ENCODE measurements at places on chromosomes 11 and 22.

- DNase-seq, result no peak
These were observed 335 bp downstream of the TMEM138 start for GRCh38 chr11:61362542-61362875.

- DNase-seq, result no peak
These were observed 14.8 kb downstream of the SHISA8 start for GRCh38 chr22:41899992-41900651.

- no peak for DNase-seq
These were observed 24.1 kb downstream of the NEAT1 start for GRCh38 chr11:65446446-65447277.

GRCh38 chr22:43881091-43882061 is 10.4 kb downstream of the PNPLA5 start:
- no peak for DNase-seq

DNA sequence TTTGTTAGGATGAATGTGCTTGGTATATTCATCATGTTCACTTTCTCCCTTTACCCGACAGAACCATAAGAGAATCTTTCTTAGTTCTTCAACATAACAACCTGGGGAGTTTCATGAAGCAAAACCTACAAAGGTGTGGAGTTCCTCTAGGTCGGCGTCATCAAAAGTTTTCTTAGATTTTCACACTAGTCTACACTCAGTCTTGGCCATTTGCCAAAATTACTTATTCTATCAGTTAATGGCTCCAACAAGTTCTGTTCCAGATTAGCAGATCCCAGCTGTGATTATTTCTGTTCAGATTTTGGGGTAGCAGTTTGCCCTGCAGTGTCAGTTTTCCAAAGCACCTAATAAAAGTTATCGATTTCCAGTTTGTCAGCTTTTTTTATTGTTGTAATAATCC is 935.8 kb upstream of the RAG2 start:
- no peak for DNase-seq

DNA sequence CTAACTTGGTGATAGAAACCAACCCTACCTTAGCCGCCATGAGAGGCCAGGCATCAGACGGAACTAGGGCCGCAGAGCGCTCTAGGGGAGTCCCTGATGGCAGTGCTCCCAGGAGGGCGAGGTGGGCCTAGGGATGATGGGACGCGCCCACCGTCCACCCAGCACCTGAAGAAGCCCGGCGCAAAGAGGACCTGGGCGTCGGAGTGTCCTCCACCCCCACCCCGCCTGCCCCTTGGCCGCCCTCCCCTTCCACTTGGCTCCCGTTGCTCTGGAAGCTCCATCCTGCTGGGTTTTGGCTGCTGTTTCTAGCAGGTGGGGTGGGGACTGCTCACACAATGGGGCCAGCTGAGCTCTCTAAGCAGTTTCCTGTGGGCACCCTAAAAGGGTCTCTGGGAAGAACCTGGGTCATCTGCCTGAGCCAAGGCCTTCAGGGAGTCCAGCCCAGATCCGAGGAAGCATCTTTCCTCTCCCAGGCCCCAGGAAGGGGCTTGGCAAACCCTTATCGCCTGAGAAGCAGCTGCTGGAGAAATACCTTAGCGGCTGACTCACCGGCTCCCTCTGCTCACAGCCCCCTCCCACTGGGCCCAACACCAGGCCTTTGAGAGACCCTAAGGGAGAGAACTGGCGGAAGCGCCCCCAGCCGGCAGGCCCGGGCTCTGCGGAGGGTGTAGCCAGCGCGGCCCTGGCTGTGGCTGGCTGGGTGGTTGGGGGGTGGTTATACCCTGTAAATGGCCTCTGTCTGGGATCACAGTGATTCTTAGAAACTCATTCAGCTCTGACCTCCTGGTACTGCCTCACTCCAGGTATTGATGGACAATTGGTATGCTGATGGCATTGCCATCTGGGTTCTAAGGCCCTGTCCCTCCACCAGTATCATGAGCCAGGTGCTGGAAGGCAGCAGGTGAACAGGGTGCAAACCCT is 19.3 kb downstream of the CREB3L1 start:
- DNase-seq, result no peak

DNA sequence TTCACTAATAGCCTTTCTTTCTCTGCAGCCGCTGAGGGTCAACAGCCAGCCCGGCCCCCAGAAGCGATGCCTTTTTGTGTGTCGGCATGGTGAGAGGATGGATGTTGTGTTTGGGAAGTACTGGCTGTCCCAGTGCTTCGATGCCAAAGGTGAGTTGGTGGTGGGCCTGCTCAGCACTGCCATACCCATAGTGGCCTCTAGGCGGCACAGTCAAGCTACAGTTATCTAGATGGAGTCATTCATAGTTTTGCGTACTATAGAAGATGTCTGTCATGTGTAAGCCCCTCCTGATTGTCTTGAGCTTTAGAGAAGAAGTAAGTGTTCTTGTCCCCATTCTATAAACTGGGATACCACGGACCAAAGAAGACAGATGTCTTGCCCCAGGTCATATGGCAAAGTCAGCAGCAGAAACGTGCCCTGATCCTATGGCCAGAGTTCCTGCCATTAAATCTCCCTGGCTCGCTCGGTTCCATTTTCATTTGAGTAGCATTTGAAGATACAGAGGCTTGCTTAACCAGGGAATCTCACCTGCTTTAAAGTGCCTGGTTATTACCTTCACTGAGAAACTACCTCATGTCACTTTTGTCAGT is 42.1 kb upstream of the CRTAM start:
- DNase-seq, result no peak

DNA sequence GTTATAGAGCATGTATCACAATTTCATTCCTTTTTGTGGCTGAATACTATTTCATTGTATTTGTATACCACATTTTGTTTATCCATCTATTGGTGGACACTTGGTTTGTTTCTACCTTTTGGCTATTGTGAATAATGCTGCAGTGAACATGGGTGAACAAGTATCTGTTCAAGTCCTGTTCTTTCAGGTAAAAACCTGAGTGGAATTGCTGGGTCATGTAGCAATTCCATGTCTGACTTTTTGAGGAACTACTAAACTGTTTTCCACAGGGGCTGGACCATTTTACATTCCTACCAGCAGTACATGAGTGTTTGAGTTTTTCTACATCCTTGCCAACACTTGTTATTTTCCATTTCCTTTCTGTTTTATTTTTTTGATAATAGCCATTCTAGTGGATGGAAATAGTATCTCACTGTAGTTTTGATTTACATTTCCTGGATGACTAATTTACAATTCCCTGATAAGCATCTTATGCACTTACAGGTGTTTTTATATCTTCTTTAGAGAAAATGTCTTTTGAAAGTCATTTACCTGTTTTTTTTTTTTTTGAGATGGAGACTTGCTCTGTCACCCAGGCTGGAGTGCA is 12.2 kb downstream of the CABIN1 start:
- DNase-seq, result no peak

DNA sequence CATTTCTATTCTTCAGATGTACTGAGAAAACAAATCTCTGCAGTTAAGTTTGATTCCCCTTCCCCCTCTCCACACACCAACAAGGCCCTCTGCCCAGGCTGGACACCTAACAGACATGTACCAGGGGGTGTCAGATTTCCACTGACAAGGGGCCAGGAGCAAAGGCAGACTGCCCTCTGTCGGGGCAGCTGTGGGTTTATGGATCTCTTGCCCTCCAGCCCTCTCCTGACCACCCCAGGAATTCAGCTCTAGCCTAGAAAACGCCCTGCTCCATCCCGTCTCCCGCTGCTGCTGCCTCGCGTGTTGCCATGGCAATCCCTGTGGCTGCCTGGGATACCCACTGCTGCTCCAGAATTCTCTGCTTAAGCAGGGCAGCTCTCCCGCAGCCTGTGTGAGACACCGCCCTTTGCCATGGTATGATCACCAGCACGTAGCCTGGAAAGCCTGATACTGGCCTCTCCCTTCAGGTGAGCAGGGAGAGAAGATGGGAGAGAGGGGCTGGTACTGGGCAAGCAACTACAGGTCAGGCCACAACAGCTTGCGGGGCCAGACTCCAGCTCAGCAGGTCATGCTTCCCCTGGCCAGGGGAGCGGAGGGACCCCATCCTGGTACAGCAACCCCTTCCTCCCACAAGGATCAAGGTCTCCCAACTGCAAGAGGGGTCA is 41.6 kb downstream of the BUD13 start:
- DNase-seq, result no peak

- no peak for DNase-seq
These were observed 7.3 kb upstream of the MYEOV start for GRCh38 chr11:69286374-69287371.

DNA sequence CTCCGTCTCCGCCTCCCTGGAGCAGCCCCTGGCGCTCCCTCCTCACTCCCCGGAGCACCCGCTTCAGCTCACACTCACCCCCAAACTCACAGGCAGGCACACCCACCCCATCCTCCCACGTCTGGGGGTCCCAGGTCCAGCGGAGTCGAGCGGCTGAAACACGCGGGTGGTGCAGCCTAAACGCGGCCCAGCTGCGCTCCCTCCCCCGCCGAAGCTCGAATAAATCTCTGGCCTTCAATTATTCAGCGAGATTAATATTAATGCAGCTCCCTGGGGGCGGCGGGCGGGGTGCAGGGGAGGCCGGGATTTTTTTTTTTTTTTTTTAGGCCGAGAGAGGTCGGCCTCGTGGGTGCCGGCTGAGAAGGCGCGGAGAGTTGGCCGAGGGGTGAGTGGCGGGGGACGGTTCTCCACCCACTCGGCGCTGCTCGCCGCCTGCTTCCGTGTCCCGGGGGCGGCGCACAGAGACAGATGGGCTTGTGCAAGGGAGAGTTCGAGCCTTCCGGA is 524 bp upstream of the SLC1A2 start:
- DNase-seq, result no peak

DNA sequence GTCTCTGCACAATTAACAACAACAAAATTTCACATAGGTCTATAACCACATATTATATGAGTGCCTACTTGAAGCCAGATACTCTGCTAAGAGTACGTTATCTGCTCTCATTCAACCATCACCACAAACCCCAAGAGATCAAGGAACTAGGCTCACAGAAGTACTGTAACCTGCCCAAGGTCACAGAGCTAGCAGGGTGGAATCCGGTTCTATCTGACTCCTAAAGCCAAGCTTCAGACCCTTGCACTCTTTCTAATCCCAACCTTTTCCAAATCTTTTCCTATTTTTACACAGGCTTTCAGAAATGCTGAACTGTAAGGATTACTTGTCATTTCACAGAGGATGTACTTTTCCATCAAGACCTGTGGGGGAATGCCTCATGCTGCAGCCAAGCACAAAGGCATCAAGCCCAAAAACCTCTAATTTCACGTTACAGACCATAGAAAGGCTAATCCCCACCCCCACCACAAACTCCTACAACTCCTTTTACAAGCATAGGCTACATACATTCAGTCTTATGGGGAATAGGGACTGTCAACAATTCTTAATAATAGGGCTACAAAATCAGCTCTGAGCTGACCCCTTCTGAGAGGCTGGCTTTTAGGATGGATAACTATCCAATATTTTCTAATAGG is 927 bp downstream of the PRCP start:
- no peak for DNase-seq

- DNase-seq, result no peak
These were observed 28.3 kb upstream of the MALAT1 start for GRCh38 chr11:65470433-65471049.

- DNase-seq, result no peak
These were observed 352.1 kb upstream of the NARS2 start for GRCh38 chr11:78926633-78927338.

DNA sequence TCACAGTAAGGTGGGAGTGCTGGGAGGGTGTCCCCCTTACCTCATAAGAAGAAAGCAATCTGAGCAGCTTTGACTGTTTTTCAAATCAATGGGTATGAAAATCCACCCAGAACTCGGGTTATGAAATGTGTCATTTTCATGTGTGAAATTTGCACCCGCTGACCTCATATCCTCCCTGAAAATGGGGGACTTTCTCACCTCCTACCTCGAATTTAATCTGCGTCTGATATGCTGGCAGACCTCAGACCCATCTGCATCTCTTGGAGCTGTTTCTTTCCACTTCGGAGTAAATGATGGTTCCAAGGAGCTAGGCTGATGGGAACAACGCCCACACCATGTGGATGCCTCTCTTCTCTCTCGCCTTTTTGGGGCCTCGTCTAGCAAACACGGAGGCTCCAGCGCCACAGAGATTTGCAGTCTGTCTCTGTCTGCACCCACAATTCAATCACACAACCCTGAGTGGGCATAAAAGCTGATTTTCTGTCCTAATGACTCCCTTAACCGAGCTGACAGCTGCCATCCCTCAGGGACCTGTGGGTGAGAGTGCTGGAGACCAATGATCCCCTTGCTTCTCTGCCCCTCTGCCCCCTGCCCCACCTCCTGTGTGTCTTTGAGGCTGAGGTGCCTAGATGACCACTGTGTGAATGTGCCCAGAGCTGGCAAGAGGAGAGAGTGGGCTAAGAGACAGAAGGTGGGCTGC is 71.0 kb downstream of the TRIM29 start:
- no peak for DNase-seq

DNA sequence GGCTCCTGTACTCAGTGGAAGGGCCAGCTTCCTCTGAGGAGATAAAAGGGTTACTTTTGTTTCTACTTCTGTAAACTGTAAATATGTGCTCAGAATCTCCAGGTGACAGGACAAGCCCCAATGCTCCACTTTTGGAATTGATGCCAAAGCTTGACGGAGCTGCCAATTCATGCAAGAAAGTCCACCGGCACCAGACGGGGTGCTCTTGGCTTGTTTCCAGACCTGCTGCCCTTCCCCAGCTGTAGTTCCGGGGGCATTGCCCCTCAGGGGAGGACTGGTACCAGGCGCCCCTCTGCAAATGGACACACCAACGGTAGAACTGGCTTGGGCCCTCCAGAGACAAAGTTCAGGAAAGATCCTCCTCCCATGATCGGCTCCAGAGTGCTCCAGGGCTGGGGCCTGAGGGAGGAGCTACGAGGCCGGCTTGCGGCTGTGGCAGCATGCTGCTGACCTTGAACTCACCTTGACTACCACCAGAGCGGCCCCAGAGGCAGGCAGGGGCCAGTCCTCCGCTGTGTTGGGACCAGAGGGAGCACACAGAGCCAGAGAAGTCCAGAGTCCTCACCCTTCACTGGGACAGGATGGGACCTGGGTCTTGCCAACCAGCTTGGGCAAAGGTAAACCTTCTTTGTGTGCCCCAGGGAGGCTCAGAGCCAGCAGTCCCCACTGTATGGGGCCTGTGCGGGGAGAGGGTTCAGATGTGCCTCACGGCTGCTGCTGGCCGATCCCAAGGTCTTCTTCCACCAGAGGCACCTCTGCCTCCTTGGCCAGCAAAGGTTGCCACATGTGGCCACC is 17.8 kb upstream of the OAF start:
- DNase-seq, result no peak

DNA sequence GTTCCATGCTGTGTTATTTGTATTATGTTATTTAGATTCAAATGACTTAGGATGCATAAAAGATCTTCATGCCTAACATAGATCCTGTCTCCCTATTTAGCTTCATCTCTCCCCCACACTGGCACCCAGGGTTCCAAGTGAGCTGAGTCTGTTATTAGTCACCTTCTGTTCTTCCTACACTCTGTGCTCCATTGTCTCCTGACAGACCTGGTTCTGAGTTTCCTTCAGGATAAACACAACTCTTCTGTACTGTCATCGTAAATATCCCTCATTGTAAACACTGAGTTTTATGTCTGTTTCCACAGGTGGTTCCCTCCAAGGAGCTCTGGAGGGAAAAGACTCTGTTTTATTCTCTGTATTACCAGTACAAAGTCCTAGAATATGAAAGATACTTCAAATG is 8.7 kb downstream of the MMP26 start:
- DNase-seq, result no peak

- DNase-seq, result peak; percentile 28
These were observed 524.5 kb downstream of the NTM start for GRCh38 chr11:131894615-131895544.

Data from keratinocyte (primary cell).